Epithelial cell of proximal tubule (primary cell): ENCODE measurements at places on chromosomes 2 and 18. TPM values are rescaled to one million over a fixed set of nuclear protein-coding genes. Genes with fewer than 3 reads are reported as not detected.
A peak's percentile ranks its signal among the peaks of the same experiment; 100 is the strongest.

GRCh38 chr2:128644156-128644555 lies 325.5 kb upstream of the HS6ST1 start:
- no peak for DNase-seq

DNA sequence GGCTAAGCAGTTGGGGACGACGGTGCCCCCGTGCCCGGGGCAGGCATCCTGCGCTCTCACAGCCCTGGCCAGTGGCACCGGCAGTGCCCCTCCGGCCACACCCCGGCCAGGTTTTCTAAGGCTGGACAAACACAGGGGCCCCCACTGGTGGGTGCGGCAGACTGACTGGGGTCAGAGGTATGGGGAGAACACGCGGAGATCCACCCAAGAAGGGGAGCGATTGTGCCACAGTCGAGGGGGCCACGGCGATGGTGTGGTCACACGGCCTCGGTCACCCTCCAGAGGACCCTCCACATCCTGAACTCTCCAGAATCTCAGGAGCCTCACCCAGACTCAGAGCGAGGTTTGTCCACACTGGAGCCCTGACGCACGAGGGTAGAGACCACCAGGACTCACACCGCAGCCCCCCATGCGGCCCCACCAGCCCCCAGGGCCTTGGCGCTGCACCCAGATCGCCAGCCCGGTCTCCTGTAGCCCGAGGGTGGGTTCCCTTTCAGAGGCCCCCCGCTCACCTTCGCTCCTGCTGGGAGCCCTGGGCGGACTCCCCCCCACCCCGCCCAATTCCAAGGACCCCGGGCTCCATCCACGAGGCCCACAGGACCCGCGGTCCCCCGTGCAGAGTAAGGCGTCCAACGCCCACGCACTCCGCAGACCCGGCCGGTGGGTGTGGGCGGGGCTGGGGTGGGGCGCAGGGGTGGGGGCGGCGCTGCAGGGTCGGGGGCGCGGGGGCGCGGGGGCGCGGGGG lies 15.2 kb downstream of the PDCD1 start:
- DNase-seq: no peak

The ITGB6 gene
- total RNA-seq: 35.3 and 50.4 TPM in 2 replicates

DNA sequence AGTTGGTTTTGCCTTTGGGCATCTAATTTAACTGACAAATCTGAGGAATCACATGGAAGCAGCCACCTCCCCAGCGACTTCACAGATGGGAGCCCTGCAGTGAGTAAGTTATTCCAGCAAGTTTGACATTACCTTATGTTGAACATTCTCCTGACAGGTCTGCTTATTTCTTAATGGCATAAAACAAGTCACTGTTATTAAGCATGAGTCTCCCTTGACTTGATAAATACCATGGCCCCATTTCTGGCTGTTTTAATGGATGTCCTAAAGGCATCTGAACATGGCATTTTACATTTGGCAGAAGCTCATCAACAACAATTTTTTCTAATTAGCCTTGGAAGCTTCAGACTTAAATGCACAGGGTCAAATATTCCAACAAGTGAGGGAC lies 92.6 kb upstream of the CREB1 start:
- DNase-seq: no peak

DNA sequence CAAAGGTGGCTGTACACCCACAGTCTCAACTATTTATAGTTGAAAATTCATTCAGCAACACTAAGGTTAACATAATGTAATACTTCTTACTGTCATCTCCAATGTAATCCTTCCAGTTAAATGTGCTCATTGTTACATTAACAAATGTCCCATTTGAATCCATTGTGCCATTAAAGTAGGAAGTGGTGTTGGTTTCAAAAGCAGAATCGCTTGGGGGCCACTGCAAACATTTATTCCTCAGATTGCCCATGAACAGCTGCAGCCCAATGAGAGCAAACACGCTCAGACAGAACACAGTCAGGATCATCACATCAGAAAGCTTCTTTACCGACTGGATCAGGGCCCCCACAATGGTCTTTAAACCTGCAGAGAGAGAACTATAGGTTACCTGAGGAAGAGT lies 41.4 kb downstream of the SCN3A start:
- no peak for DNase-seq

- peak; percentile 16 for DNase-seq
These were observed 157.4 kb downstream of the TAF4B start for GRCh38 chr18:26383454-26384270.

The VWA3B gene
- total RNA-seq: not detected in 2 replicates

DNA sequence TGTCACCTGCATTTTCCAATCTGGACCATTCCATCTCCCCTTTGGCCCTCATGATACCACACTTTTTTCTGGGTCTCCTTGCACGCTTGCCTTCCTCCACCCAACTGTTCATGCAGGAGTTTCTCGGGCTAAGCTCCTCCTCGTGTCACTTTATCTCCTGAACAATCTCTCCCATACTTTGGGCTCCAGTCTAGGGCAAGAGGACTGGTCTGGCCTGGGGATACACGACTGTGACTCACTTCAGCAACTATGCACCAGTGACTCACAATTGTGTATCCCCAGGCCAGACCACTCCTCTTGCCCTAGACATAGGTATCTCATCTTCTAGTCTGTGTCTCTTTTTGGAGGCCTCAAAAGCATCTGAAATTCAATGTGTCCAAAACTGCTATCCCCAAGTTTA lies 149.4 kb upstream of the PTPRM start:
- DNase-seq: no peak

GRCh38 chr2:55010149-55010591 lies 40.1 kb downstream of the RTN4 start:
- DNase-seq: no peak

DNA sequence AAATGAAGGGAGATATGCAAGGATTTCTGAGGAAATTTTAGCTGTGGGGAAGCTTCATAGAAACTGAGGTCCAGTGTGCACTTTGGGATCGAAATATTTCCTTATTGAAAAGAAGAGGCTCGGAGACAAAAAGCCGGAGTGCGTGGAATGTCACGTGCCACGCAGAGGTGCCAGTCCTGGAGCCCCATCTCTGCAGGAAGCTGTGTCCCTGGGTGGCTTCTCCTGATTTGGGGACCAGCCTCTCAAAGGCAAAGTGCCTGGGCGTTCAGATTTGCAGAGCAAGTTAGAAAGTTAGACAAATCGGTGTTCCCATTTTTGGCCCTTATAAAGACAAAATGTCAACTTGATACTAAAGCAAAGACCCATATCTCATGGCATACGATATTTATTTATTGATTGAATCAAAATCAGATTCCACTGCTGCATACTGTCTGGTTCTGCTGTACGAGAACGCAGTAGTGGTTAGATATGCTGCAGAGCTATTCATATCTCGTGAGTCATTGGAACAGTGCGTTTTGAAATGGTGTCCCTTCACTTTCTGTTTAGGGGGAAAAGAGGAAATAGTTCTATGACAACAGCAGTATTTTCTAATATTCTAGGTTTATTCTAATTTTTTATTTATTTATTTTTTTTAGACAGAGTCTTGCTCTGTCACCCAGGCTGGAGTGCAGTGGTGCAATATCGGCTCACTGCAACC lies 9.1 kb upstream of the ATG16L1 start:
- no peak for DNase-seq

The PDIA6 gene
- 400 and 406 TPM in 2 replicates for total RNA-seq

DNA sequence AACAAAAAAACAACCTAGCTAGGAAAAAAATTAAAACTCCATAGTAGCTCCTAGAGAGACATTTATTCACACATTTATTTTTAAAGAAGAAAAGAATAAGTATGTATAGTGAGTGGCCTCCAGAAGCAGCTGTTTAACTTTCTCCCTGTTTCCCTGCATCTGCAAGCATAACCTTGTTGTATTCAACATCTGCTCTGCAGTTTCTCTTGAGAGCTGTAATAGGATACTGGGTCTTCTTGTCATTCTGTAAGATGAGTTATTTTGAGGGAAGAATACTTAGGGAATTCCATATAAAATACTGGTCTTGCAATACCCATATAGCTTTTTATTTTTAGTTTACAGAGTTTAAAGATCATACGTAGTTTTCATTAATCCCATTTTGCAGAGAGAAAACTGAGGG lies 246.6 kb downstream of the LRRTM1 start:
- DNase-seq: no peak

The DUSP2 gene
- total RNA-seq: 4.4 and 5.4 TPM in 2 replicates

DNA sequence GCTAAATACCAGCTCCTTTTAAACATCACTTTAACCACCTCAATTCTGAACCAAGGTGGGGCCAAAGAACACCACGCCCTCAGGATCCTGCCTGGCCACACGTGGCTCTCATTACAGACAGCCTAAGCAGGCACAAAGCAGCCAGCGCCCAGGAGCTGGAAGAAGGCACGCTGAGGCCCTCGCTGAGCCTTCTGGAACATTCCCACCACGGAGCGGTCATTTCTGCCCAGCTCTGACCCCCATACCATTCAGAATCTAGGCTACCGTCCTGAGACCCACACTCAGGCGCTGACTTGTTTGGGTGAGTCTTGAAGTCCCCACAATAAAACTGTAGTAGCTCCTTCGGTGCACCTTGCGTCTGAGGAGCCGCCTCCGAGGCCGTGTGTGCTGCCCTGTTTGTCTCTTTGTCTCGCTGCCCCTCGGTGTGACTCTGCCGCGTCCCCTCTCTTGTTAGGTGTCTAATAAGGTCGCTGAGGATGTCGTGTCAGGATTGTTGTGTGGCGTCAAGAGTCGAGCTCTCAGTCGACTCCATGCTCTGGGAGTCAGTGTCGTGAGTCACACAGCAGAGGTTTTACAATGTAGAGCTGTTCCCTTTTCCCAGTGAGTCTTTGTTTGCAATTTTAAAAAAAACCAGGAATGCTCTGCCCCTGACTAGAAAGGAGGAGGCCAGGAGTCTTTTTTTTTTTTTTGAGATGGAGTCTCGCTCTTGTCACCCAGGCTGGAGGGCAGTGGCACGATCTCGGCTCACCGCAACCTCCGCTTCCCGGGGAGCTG lies 242.4 kb downstream of the KLHL29 start:
- no peak for DNase-seq

The CIB4 gene
- not detected in 2 replicates for total RNA-seq

The PHLPP1 gene
- 4.7 and 9.0 TPM in 2 replicates for total RNA-seq
